ENCODE measurements at places on chromosomes 2 and 18.

- no peak for DNase-seq
These were observed 190.4 kb downstream of the NCK2 start for GRCh38 chr2:105935063-105935462.

- DNase-seq, result no peak
These were observed 352.2 kb downstream of the NUP35 start for GRCh38 chr2:183476490-183476889.

GRCh38 chr2:240397542-240397916, 37.9 kb upstream of the GPC1 start:
- DNase-seq, result no peak

DNA sequence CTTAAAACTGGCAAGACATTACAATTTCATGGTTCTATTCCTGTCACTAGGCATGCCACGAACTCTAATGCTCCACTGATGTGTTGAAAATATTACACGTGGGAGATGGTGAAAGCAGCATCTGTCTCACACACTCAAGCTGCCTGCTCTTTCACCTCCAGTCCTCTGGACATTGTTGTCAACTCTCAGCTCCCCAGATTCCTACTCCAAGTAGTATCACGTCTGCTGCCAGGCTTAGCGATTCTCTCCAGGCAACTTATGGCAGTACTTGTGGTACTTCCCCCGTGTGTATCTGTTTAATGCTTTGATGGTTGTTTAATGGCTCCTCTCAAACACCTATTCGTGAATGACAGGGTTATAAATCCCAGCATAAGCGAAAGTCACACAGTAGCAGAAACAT, 103.8 kb downstream of the TMEFF2 start:
- no peak for DNase-seq

- no peak for DNase-seq
These were observed 310.7 kb downstream of the CLIP4 start for GRCh38 chr2:29425866-29426265.

DNA sequence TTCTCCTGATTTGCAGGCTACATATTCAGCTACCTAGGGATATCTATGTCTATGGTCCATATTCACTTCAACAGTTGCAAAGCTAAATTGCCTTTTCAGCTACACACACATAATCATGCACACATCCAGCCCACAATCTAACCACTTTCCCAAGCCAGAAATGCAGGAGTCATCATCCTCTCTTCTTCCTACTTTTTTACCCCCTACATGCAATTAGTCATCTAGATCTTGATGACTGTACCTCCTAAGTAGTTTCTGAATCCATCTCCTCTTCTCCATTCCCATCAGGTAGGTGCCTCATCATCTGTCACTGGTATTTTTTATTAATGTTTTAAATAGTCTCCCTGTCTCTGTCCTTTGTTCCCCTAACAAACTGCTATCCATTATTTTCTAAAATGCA, 23.7 kb upstream of the SPRED2 start:
- DNase-seq, result no peak

All from stimulated activated CD4-positive, alpha-beta T cell treated with anti-CD3 and anti-CD28 coated beads, Interleukin-4, amount 100 ng/mL, for 1 hour (primary cell).